NCI-H2227 treated with DMSO at 0.1 percent for 48 hours (cell line): ENCODE measurements at places on chromosomes 1 and 21.
A peak's percentile ranks its signal among the peaks of the same experiment; 100 is the strongest.

- peak; percentile 72 for DNase-seq
Observed at GRCh38 chr1:182739545-182739944, 50.0 kb upstream of the NPL start.

- no peak for DNase-seq
Observed at GRCh38 chr1:99527545-99527944, 118.4 kb upstream of the PALMD start.

- DNase-seq: no peak
Observed at GRCh38 chr1:100107696-100108095, 25.0 kb downstream of the SASS6 start.

- no peak for DNase-seq
Observed at GRCh38 chr1:156135930-156136871, 17.2 kb upstream of the SEMA4A start.

DNA sequence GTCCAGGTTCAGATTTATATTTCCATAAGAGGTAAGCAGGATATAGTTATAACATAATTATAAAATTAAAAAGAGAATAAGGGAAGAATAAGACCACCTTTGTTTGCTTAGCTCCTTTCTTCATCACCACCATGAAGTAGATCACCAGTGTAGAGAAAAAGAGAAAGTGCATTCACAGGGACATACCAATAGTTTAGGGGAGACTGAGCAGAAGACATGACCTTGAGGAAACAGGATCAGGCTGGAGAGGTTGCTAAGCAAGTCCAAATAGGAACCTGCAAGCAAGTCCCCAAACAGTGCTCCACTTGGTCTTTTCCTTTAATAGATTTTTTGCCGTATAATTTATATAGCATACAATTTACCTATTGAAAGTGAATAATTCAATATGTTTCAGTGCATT, 63.0 kb downstream of the KCNT2 start:
- DNase-seq: no peak

GRCh38 chr1:3306583-3307291, 147.7 kb upstream of the ARHGEF16 start:
- DNase-seq: no peak

DNA sequence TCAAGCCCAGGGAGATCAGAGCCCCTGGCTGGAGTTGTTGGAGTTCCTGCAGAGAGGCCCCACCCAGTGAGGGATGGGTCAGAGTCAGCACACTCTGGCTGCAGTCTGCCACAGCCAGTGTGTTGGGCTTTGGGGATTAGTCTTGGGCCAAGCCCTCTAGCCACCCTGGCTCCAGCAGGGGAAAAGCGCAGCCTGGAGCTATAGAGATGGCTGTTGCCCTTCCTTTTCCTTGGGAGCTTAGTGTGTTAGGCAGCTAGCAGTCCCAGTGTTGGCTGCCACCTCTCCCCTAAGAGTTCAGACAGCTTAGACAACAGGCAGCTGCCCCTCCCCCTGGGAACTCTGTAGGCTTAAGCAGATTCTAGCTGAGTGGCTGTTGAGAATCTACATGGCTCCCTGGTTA, 45.1 kb downstream of the DPT start:
- DNase-seq: no peak

- DNase-seq: no peak
Observed at GRCh38 chr1:45410850-45411509, 70.7 kb upstream of the MUTYH start.

DNA sequence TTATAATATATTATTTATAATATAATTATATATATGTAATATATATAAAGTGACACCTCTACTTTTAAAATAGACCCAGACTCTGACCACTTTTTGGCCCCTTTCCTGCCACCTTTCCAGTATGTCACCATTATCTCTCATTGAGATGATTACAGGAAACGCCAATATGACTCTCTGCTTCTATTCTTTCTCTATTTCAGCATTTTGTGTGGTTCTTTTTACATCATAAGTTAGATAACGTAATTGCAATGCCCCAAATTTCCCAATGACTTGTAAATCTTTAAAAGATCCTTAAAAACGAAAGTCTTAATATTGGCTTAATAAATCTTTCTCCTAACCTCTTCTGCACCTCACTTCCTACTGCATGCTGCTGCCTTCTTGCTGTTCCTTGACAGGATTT, 8.1 kb upstream of the GBP5 start:
- no peak for DNase-seq

DNA sequence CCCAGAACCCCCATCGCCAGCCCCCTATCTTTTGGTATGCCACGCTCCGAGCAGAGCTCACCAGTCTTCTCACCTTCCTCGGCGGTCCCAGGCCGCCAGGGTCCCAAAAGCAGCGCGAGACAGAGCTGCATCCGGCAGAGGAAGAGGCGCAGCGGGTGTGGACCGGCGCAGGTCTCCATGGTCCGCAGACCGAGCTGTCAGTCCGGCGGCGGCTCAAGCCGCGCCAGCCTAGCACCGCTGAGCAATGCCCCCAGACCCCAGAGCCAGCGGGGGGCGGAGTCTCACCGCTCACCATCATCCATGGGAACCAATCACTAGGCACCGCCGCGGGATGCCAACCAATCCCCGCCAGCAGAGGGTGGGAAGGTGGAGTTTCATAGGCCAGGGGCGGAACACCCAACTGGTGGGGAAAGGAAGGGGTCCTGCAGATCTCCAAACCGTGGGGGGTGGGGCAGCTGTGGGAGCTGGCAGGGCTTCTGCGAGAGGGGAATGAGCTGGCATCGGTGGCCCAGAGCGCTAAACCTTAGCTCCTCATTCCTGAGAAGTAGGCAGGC, at the start of gene EPHA10:
EPHA10 (minus strand) TSS at position 233 of the 554 bp plus-strand sequence; CDS start at position 179, 54 bp downstream.
- peak; percentile 89 for DNase-seq

DNA sequence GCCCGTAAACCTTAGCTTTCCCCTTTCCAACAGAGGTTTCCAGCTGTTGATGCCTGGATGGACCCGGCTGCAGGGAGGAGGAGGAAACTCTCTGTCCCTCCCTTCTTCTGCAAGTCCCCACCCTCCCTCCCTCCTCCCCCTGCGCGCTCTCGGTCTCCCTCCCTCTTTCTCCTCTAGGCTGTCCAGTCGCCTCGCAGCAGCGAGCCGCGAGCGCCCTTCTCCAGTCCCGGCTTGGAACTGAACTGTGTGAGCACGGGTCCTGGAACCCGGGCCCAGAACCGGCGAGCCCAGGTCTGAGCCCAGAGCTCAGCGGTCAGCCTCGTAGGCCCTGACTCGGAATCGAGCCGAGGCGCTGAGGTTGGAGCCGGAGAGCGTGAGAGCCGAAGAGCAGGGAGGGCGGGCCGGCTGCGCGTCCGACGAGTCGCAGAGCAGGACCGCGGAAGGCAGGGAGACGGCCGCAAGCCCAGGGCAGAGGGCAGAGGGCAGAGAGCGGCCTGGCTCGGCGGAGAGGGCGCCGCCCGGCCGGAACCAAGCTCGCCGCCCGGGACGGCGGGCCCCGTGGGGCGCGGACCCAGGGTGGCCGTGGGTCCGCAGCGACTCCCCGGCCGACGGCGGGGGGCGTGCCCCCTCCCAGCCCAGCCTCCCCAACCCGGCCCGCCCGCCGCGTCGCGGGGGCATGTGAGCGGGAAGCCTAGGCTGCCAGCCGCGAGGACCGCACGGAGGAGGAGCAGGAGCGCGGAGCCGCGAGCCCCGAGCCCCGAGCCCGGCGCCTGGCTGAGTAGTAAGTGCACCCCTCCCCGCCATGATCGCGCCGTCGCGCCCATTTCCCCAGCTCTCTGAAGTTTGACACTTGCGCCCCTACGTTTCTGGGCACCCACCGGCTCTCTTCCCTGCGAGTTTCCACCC, at the start of gene SOX13:
SOX13 (plus strand) TSS at position 185 of the 906 bp plus-strand sequence. CDS start 39,801 bp downstream, outside the sequence.
- peak; percentile 54 for DNase-seq

DNA sequence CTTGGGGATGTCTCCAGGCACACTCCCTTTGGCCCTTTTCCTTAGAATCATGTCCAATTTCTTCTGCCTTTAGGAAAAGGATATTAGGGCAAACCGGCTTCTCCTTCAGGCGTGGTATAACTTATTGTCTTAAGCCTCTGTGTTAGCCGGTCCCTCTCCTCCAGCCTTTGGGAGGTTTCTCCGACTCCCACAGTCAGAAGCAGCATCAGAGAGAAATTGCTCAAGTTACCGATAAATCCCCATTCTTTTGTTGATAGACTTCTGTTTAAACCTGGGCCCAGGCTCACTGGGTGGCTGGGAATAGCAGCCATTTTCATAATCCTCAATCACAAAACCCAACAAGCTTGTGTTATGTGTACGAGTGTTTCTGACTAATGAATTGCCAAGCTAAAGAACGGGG, 85.4 kb upstream of the KAZN start:
- DNase-seq: no peak

- peak; percentile 45 for DNase-seq
Observed at GRCh38 chr1:23638786-23639241, 52.8 kb upstream of the RPL11 start.

DNA sequence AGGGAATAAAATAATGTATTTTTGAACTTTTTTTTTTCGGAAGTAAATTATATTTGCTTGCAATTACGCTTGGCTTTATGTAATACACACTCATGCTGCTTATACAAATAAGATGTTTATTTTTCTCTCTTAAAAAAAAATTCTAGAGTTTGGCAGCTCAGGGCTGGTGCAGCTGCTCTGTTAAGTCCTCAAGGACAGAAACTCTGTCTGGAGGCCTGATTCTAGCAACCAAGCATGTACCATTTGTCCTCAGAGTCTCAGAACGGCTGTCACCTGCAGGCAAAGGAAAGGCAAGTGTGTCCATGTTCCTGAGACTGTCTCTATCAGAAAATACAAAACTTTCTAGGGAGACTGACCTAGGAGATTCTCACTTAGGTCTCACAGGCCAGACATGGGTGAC, 23.2 kb upstream of the CLDN17 start:
- no peak for DNase-seq

DNA sequence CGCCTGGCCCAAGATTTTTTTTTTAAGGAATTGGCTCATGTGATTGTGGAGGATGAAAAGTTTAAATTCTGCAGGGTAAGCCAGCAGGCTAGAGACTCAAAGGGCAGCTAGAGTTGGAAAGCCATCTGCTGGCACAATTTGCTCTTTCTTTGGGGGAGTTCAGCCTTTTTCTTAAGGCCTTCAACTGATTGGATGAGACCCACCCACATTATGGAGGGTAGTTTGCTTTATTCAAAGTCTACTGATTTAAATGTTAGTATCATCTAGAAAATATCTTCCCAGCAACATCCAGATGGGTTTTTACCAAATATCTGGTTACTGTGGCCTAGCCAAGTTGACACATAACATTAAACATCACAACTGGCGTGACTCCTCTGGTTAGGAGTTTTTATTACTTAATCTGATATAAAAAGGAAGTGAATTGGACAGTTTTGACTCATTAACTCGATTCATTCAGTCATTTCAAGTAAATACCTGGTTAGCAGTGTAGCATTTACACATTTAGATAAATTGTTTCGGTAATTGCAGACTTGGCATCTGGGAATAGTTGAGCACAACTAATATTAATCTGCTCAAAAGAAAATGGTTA, 12.4 kb downstream of the HOOK1 start:
- no peak for DNase-seq

- no peak for DNase-seq
Observed at GRCh38 chr21:23921670-23922418, 1685.4 kb downstream of the MRPL39 start.

DNA sequence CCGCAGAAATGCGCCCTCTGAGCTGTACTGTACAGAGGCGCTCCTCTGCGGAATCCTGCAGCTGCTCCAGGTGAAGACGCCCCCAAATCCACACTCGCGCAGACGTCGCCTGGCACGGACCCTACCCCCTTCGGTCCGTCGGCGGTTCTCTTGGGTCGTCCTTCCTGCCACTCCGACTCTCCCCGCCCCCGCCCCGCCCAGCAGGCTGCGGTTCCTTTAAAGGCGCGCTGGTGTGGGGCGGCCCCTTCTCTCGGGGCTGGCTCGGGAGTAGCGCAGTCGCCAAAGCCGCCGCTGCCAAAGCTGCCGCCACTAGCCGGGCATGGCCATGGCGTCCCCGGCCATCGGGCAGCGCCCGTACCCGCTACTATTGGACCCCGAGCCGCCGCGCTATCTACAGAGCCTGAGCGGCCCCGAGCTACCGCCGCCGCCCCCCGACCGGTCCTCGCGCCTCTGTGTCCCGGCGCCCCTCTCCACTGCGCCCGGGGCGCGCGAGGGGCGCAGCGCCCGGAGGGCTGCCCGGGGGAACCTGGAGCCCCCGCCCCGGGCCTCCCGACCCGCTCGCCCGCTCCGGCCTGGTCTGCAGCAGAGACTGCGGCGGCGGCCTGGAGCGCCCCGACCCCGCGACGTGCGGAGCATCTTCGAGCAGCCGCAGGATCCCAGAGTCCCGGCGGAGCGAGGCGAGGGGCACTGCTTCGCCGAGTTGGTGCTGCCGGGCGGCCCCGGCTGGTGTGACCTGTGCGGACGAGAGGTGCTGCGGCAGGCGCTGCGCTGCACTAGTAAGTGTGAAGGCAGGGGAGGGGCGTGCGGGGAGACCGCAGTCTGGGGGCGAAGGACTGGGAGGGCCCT, at the start of gene RASSF5:
RASSF5 (plus strand) TSS at position 248 of the 846 bp plus-strand sequence; CDS start at position 320, 72 bp downstream.
- peak; percentile 39 for DNase-seq

DNA sequence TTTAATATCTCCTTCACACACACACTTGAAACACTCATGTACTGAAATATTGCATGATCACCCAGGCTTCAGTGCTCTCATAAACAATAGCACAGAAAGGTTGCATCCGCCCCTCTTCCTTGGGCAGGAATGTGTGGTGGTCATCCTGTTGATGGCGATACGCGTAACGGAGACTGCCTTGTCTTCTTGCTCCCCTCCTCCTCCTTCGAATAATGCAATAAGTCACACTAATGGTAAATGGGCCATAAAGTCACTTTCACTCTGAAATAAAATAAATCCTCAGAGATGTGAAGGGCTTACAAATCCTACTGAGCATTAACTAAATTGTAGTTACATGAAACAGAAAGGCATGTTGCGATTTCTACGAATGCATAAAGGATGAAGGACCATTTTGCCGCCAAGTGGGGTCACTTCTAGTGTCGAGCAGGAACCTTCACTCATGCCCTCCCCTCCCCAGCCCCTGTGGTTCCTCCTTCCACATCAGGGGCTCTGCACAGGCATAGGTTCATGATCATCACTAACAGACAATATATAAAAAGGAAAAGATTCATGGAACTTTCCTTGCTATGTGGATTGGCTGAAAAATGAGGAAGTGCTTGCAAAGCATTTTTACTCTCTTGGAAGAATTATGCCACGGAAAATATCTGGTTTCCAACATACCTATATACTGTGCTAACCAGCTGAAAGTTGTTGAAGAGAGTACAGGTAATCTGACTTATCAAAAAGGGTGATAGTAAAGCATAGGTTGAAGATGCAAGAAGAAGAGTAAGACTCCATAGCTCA, 1.2 kb upstream of the PGBD5 start:
- DNase-seq: no peak

DNA sequence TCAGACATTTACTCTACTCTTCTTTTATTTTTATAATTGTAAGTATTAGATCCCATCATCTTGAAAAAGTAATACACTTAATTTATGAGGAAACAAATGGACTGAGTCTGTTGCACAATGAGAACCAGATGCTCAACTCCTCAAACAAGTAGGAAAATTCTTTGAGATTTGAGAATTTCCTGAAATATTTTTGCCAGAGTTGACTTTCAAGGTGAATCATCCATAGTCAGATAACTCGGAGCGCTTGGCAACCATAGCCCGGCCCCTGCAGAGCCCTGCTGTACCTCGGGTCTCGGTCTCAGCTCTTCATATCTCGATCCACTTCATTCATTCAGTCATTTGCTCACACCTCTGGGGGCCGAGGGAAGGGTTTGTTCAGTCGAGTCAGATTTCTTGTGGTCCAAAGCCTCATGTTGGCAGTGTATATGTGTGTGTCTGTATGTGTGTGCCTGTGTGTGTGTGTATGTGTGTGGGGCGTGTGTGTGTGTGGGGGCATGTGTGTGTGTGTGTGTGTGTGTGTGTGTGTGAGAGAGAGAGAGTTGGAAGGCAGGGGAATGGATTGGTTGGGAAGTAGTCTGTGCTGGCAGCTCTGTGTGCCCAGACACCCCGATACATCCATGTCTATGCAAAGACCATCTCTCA, 18.1 kb upstream of the PCP4 start:
- DNase-seq: no peak

GRCh38 chr1:224380003-224380402, 23.3 kb downstream of the CNIH4 start:
- no peak for DNase-seq
